Transverse colon (tissue), 4 donors: ENCODE measurements at places on chromosomes 12 and 14. TPM values are rescaled to one million over a fixed set of nuclear protein-coding genes. Genes with fewer than 3 reads are reported as not detected.

GRCh38 chr12:462936-463705 lies 3.4 kb downstream of the B4GALNT3 start:
- peak; percentile 69 for DNase-seq

- no peak for DNase-seq
Measured at GRCh38 chr12:131380220-131380964, 330.5 kb upstream of the SFSWAP start.

GRCh38 chr12:89936631-89937030 lies 228.0 kb upstream of the ATP2B1 start:
- no peak for DNase-seq

Gene KCNJ8
- 22.1 TPM for total RNA-seq

Gene ANG
- total RNA-seq, result 37.1 TPM

Gene DHRS2
- total RNA-seq, result not detected

Gene HSPA2
- 28.1 TPM for total RNA-seq

GRCh38 chr12:50538182-50538581 lies 33.4 kb downstream of the DIP2B start:
- DNase-seq, result no peak

Gene GEMIN2
- total RNA-seq, result 11.5 TPM

GRCh38 chr12:63826006-63826585 lies 18.4 kb upstream of the SRGAP1 start:
- DNase-seq, result no peak

- DNase-seq, result no peak
Measured at GRCh38 chr12:75717902-75718301, 206.5 kb upstream of the KRR1 start.

- peak; percentile 89 for DNase-seq
Measured at GRCh38 chr14:103520657-103521437, 1.8 kb downstream of the CKB start.

DNA sequence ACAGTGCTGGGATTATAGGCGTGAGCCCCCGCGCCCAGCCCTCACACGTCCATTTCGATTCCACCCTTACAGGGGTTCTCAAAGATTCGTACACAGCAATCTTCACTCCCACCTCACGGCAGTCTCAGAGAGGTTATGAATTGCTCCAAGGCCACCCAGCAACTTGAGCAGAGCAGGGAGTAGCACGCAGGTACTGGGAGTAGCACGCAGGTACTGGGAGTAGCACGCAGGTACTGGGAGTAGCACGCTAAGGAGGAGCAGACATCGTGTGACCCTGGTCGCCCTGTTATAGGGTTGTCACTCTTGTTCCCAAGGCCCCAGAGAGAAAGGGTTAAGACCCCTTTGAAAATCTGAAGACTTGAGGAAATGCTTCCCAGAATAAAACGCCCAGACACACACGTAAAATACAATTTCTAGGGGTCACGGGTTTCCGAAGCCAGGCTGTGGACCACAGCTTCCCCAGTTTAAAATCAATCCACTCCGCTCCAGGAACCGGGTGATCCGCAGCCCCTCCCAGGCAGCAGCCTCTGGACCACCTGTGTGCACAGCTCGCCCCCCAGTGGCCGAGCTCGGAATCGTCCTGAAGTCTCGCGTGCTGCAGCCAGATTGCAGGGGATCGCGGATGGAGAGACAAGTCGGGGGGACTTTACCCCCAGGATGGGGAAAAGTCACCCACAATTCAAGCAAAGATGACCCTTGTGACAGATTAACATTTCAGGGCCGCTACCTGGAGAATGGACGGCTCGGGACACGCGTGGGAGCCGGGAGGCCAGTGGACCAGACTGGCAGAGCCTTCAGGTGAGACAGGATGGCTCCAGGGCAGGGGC lies 92.0 kb downstream of the SCARB1 start:
- peak; percentile 87 for DNase-seq

GRCh38 chr12:58450868-58451482 lies 469.3 kb downstream of the LRIG3 start:
- no peak for DNase-seq

DNA sequence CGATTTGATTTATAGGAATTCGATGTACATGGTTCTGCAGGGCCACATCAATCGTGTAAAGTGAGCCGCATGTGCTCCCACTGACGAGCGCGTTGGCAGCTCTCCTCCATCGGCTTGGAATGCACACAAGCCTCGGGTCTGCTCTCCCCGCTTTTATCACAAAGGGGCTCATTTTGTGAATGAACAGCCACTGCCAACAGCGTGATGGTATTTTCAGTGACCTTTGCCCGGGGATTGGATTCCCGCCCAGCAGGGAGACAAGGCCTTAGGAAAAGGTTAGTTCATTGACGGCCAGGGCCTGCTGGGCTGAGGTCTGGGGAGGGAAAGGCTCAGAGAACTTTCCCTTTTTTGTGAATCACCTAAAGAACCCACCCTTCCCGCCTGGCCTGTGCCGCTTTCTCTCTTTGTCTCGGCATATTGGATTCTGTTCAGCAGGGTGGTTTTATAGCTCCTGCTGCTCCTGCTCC lies 232.1 kb downstream of the MSRB3 start:
- peak; percentile 30 for DNase-seq

Gene SOAT2
- not detected for total RNA-seq

Gene CARMIL3
- total RNA-seq, result 4.1 TPM

Gene SLCO1C1
- 4.0 TPM for total RNA-seq

GRCh38 chr12:120821878-120822277 lies 82.3 kb downstream of the SPPL3 start:
- no peak for DNase-seq

Gene SLCO1A2
- not detected for total RNA-seq

- DNase-seq, result no peak
Measured at GRCh38 chr14:90344331-90345238, 12.8 kb upstream of the NRDE2 start.

Gene XRCC3
- 39.3 TPM for total RNA-seq

Gene TBX5
- total RNA-seq, result not detected

DNA sequence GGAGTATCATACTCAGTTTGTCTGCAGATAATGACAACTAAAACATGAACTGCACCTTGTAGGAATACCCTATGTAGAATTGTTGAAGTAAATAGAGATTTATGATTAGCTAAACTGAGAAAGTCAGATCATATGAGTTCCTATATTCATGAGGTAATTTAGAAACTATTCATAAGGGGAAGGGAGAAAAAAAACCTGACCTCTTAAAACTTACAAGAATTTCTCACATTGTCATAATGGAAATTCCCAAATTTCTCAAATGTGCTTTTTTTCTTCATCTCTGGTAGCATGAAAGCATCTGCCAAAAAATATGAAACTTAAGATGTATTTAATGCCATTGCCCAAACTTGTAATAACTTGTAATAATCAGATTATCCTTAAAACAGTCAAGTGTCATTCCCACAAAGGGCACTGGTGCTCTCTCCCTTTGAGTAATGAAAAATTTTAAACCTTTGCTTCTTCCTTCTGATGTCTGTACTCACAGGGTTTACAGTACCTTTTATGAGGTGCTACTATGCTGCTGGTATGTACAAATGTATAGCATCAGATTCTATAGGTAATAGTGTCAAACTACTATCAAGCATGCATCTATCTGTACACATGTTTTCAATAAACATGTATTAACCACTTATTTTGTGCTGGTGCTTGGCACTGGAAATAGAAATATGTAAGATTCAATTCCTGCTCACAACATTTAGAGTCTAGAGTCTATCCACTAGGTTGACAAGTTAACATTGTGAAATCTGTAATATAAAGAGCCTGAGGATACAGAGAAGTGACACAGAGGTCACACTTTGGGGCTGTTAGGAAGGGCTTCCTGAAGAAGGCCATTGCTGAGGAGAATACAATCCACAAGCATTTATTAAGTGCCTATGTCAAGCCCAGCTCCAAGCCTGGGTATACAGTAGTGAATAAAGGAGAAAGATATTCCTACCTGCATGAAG lies 17.4 kb upstream of the DRAM1 start:
- no peak for DNase-seq

Gene RTN1
- total RNA-seq, result 4.6 TPM

GRCh38 chr14:99245564-99246511 lies 26.2 kb downstream of the BCL11B start:
- no peak for DNase-seq

GRCh38 chr12:32881107-32881506 lies 15.5 kb downstream of the PKP2 start:
- no peak for DNase-seq

DNA sequence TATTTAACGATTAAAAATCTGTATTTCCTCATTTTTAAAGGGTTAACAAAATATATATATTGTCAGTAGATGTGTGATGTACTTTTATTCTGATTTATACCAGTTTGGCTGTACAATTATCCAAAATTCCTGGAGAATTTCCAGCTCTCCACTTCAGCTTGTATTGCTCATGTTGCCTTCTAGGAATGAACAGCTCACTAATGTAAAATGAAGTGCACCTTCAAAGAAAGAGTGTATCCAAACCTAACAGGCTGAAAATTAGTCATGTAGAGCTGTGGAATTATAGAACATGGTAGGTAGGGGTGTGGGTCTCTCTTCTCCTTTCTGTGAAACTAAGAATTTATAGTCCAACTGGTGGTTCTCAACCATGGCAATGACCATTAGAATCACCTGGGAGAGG lies 362.0 kb downstream of the ETNK1 start:
- no peak for DNase-seq

DNA sequence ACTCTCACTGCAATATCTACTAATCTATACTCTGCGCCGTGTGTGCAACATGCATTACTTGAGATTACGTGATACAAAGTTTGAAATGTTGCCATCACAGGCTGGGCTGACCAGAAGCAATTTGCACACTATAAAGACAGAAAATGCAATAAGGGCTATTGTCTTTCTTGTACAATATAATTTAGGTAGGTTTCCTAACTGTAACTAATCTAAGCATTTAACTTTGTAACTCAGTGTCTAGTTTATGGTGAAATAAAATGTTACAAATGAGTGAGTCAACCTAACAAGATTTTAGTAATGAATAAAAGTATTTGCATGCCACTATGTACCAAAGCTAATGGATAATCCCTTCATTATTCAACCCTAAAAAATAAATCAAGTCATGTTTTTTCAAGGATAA lies 57.8 kb downstream of the LRP6 start:
- DNase-seq, result no peak

Gene SIX6
- not detected for total RNA-seq

Gene ACRBP
- 2.9 TPM for total RNA-seq

- no peak for DNase-seq
Measured at GRCh38 chr12:93079271-93079670, 150.2 kb upstream of the EEA1 start.

DNA sequence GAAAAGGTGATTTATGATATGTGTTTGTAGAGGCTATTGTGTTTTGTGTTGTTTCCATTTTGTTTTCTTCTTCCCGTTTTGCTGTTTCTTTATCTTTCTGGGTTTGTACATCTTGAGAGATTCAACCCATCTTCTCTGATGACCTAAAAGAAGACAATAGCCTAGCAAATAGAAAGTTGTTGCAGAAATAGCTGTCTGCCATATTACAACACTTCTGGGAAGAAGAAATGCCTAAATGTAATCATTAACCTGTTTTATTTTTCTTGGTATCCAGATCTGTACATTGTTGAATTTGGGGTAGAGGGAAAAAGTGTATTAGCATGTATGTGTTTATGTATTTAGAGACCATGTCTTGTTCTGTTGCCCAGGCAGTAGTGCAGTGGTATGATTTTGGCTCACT lies 50.3 kb downstream of the SPATS2 start:
- DNase-seq, result no peak

DNA sequence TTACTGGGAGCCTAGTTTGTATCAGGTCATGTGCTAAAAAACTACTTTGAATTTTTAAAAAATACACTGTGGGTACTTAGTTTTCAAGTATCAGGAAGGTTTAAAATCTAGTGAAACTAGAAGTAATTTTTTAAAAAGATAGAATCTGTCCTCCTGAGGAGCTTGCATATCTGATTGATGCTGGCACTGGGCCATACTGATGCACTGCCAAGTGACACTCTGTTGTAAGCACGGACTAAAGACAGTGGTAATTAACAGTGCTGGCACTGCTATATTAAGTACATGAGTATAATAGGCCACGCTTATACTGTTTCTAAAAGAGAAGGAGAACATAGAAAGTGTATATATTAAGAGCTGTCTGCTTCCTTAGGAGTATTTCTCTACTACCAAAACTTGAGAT lies 10.0 kb upstream of the TBC1D30 start:
- DNase-seq, result no peak

- no peak for DNase-seq
Measured at GRCh38 chr14:35390577-35391387, 13.8 kb downstream of the NFKBIA start.

DNA sequence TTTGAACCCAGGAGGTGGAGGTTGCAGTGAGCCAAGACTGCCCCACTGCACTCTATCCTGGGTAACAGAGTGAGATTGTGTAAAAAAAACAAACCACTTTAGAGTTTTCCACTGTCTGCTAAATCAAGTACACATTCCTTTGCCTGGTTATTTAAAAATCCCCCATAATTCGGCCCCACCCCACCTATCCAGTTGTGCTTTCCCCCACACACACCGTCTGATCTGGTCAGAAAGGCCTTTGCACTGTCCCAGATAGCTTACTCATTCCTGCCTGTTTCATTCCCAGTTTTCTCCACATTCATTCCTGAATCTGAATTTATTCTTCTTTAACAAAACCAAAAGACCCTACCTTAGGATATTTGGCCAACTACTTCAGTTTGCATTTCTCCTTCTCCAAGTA lies 29.5 kb downstream of the NINJ2 start:
- DNase-seq, result no peak

- no peak for DNase-seq
Measured at GRCh38 chr12:102302553-102302952, 104.9 kb upstream of the PMCH start.

GRCh38 chr12:64240781-64241180 lies 18.7 kb upstream of the KICS2 start:
- DNase-seq, result no peak

Gene CRY1
- total RNA-seq, result 71.8 TPM

DNA sequence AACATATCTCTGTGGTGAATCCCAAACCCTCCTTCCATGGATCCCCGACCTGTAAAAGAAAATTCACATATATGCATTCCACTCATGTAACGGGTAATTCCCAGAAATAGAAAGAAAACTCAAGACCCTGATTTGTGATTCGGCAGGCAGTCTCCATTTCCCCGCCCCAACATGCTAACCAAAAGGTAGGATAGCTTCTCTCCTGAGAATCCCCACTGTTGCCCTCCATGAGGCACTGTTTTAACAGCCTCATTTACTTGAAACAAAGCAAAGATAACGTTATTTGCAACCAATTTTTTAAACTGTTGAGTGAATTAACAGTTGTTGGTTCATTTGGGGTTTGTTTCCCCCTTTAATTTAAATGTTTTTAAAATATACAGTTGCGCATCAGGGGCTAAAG lies 774 bp upstream of the SLC2A13 start:
- DNase-seq, result no peak

GRCh38 chr12:3712209-3712992 lies 40.5 kb downstream of the CRACR2A start:
- DNase-seq, result no peak

- no peak for DNase-seq
Measured at GRCh38 chr12:7966563-7966962, 30.6 kb upstream of the SLC2A3 start.

Gene ENDOU
- not detected for total RNA-seq

Gene PXN
- total RNA-seq, result 101 TPM

Gene RFLNA
- total RNA-seq, result 53.8 TPM

Gene TTC7B
- total RNA-seq, result 8.9 TPM

GRCh38 chr12:121949648-121950397 lies 31.4 kb downstream of the CFAP251 start:
- DNase-seq, result no peak

Gene LTB4R
- total RNA-seq, result 7.2 TPM
